NCI-H510A (cell line): ENCODE measurements at places on chromosomes 3 and 15.

GRCh38 chr15:92020207-92020606 lies 166.7 kb downstream of the SLCO3A1 start:
- no peak for DNase-seq

- no peak for DNase-seq
Measured at GRCh38 chr3:126960604-126960995, 22.3 kb upstream of the PLXNA1 start.

DNA sequence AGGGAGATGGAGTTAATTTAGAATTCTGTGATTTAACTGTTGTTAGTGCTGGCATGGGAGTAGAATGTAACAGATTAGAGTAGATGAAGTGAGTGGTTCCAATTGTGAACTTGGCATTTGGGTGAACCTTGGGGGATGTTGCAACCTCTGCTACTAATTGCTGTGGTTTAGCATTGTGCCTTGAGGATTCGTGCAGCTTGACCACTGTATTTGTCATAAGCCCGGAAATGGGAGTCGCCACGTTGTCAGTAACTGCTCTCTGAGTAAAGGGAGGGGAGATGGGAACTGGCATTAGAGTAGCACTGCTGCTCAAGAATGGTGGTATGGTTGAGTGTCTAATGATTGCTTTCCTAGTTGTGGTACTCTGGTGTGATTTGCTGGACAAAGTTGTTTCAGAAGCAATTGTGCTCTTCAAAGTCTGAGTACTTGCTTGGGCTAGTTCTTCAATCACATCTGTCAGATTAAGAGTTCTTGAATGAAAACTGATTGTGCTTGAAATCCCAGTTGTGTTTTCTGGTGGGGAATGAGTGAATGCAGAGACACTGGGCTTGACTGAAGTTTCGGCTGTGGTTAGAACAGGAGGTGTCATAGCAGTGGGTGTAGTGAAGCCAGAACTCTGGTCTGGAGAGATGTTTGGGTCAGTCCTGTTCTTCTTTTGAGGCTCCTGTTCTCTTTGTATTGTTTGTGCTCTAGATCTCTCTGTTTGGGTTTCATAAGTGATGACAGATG lies 15.4 kb downstream of the IGSF10 start:
- DNase-seq = no peak

DNA sequence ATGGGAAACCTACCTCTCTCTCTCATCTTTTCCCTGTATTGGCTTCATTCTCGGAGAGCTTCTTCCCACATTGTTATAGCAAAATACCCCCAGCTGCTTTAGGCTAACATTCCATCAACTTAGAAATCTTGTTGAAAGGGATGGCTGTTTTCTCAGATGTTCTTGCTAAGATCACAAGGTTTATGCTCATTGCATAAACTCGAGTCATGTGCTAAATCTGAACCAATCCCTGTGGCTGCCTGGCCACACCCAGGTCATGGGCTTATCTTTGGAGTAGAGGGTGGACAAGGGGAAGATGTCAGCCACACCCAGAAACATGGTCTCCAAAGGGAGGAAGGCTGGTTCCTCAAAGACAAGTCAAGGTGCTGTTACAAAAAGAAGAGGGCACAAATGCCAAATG lies 150.6 kb upstream of the UMPS start:
- DNase-seq = no peak

DNA sequence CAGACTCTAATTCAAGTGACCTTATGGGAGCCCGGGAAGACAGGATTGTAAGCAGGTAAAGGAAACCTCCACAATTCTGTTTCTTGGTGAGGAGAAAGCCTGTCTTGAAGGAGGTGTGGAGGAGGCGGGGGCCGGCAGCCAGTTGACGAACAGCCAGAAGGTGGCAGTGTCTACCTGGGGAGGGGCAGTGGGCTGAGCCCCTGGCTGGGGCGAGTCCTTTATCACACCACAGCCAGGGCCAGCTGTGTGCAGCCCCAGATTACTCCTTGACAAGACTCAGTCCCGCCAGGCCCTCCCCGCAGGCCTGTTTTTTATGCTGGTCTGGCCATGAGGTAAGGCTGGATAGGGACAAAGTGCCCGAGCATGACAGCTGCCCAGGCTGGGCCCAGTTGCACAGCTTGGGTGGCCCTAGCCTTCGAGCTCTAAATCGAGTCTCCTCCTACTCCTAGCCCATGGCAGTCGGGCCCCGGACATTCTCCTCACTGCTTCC lies 40.9 kb upstream of the IDH2 start:
- peak; percentile 25 for DNase-seq

GRCh38 chr15:70353606-70354345 lies 256.1 kb upstream of the TLE3 start:
- DNase-seq = no peak

- DNase-seq = no peak
Measured at GRCh38 chr3:69304396-69304795, 81.5 kb downstream of the FRMD4B start.

- no peak for DNase-seq
Measured at GRCh38 chr3:69113536-69113935, 8.9 kb downstream of the LMOD3 start.

- DNase-seq = peak; percentile 27
Measured at GRCh38 chr3:66416556-66417304, 84.1 kb downstream of the LRIG1 start.

DNA sequence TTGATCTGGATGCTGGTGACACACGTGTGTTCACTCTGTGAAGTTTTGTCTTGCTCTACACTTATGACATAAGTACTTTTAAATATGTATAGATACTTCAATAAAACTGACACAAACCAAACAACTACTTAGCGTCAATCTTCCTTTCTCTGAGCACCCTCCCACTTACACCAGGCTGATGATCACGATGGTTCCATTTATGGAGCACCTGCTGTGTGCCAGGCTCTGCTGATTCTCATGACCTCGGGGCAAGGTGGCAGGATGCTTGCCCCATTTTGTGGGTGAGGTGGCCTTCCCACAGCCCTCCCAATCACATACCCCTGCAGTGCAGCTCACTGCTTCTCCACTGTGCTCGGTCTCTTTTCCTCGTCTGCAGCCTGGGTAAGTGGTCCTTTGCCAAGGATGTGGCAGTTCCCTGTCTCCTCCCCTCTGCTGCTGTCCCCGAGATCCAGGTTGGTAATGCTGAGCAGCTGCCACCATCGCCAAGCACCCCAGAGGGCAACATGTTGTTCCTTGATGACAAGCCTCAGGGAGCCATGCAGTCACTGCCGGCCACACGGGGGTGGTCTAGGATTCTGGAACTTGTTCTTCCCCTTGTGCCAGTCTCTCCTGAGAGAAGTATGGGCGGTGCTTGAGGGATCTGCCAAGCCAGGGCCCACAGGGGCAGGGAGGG lies 20.6 kb upstream of the ADCY5 start:
- DNase-seq = no peak

- DNase-seq = no peak
Measured at GRCh38 chr3:33482111-33482521, 41.9 kb upstream of the UBP1 start.
